A549 treated with CORT108297 at 1 μM for 4 hours (cell line): ENCODE measurements at places on chromosomes 2 and 18. TPM values are rescaled to one million over a fixed set of nuclear protein-coding genes. Genes with fewer than 3 reads are reported as not detected.

The SPHKAP gene
- total RNA-seq: 0.02 TPM in 1 of 5 replicates, not detected in the others

The UGT1A10 gene
- total RNA-seq: 0.06 TPM in 1 of 5 replicates, not detected in the others

The KLHL14 gene
- not detected in 5 replicates for total RNA-seq

The SP110 gene
- 5.1 to 7.8 TPM (median 7.0 TPM) in 5 replicates for total RNA-seq

The M1AP gene
- total RNA-seq: not detected in 5 replicates

The EIF4E2 gene
- 83.6 to 240 TPM (median 88.2 TPM) in 5 replicates for total RNA-seq

The SLC23A3 gene
- 0.47 to 1.0 TPM (median 0.72 TPM) in 5 replicates for total RNA-seq

The RBM44 gene
- total RNA-seq: 0.12 to 0.24 TPM (median 0.17 TPM) in 5 replicates

The DAPL1 gene
- total RNA-seq: not detected in 5 replicates

The MAP2 gene
- total RNA-seq: 0.36 to 0.82 TPM (median 0.47 TPM) in 5 replicates
